Activated naive CD4-positive, alpha-beta T cell treated with anti-CD3 and anti-CD28 coated beads, Interleukin-2, amount 50 U/mL, for 16 hours (primary cell): ENCODE measurements at places on chromosomes 1 and 21.
A peak's percentile ranks its signal among the peaks of the same experiment; 100 is the strongest.

DNA sequence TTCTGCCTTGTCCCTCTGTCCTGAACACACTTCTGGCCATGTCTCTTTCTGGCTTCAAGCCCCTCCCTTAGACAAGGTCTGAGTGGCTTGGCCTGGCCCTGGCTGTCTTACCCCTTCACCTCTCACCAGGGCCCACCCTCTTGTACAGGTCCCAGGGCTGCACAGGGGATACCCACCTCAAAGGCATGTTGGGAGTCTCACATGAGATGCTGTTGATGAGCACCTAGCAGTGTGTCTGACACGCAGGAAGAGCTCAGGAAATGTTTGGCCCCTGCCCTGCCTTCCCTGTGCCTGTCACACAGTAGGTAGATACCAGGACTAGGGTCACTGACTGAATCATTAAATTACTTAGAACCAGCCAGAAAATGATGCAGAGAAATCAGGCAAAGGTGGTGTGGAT is 16.6 kb downstream of the ZNF362 start:
- DNase-seq = no peak

DNA sequence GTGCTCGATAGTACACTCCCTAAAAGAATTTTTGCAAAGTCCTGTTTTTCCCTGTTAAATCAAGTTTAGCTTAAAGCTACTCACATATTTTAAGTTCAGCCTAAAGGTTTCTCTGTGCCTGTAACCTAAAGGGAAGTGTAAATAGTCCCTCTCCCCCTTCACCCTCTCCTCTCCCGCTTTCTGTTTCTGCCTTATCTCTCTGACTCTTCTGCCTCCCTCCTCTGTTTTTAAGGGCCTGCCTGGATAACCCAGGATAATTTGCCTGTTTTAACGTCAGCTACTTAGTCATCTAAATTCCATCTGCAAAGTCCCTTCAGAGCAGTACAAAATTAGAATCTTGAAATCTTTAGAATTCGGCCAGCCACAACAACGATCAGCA is 92.6 kb downstream of the NID1 start:
- no peak for DNase-seq

- no peak for DNase-seq
These were observed 46.9 kb downstream of the ITPKB start for GRCh38 chr1:226692051-226692792.

DNA sequence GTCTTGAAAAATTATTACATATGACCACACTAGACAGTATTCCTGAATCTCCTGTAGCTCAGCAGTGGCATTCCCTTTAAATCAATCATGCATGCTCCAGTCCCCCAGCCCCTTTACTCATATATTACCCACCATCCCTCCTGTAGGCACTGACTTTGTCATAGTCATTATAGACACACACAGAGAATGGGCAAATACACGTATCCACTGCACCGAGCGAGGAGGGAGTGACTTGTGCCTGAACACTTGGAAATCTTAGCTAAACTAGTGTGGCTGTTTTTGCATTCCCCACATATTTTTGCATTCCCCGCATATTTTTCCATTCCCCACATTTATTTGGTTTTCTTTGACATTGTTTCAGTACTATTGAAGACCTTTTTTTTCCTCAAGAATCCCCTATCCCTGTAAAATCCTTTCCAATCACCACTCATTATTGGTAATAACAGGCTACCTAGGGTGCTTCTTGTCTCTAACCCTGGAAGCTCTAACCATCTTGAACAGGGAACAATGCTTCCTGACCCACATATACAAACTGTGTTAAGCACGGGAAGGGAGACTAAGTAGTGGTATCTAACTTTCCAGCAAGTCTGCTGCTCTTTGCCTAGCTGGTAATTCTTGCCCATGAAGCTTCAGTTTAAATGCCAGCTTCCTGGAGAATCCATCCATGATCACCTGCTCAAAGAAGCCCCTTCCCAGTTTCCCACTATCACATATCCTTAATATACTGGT is 534.4 kb upstream of the CAMK1G start:
- no peak for DNase-seq

GRCh38 chr1:223515421-223515820 is 122.2 kb downstream of the CCDC185 start:
- peak; percentile 18 for DNase-seq

DNA sequence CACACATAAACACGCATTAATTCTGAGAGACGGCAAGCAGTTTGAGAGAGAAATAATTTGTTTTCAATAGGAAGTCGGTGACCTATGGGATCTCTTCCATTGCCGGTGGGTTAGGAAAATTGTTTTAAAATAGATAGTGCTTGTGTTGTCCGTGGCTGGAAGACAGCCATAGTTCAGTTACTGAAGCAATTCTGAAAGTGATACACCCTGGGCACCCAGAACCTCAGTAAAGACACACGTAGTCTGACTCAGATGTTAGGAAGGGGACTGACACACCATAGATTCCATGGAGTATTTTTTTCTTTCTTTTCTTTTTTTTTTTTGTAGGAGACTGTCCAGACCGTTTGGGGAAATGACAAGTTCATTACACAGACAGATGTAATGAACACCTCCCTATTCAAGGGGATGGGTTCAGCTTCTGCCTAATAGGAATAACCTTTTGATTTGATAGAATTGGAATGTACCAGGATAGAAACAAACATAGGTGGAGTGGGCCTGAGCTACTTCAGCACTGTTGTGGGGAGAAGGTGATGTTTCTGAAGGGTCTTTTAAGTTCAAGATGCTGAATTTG is 1.6 kb downstream of the C1orf21 start:
- no peak for DNase-seq
